ENCODE measurements at places on chromosomes 5 and 9. TPM values are rescaled to one million over a fixed set of nuclear protein-coding genes. Genes with fewer than 3 reads are reported as not detected.

PCDHA13 gene
- not detected for polyA plus RNA-seq

FOXD4L6 gene
- not detected for polyA plus RNA-seq

TAF11L5 gene
- not detected for polyA plus RNA-seq

DNA sequence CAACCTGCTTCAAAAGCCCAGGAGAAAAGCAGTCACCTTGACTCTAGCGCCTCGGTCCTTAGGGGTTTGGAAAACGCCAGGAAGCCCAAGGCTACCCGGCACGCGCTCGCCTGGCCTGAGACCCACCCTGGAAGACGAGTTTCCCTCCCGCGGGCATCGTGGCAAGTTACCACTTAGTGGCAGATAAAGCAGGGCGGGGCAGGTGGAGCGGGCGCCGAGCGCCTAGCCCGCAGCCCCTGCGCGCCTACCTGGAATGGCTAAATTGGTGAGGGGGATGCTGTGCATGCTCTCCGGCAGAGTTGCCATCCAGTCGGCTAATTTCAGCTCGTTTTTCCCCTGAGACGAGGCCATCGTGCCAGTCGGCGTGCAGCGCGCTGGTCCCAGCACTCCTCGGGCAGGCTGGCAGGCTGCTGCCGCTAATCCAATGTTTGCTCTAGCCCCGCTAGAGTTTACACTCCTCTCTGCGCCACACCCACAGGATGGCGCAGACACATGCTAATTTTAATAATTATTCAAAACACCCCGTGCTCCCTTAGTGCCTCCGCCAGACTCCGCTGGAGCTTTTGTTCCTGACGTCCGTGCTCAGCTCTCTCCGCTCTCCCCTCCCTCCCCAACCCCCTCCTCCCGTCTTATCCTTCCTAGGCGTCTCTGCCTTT, at the start of gene PLCXD3:
Gene PLCXD3 (minus strand): TSS at position 426 of the 656 bp plus-strand sequence. CDS start 75 bp downstream, at position 351.
- DNase-seq: no peak
- H3K36me3 ChIP-seq: no peaks in the 10 kb centered on the region
- H3K27ac ChIP-seq: no peak within 1 kb of the TSS
- no peaks in the 10 kb centered on the region for H3K4me1 ChIP-seq
- peaks cover 3% of the 10 kb centered on the region for H3K27me3 ChIP-seq

INSYN2B gene
- polyA plus RNA-seq: 0.17 TPM

- DNase-seq: no peak
- H3K4me1 ChIP-seq: no peaks in the 10 kb centered on the region
- no peak overlapping the region for H3K27ac ChIP-seq
- H3K4me3 ChIP-seq: no peak overlapping the region
- H3K36me3 ChIP-seq: no peaks in the 10 kb centered on the region
Observed at GRCh38 chr5:9850456-9850855, 220.3 kb upstream of the TAS2R1 start.

DNA sequence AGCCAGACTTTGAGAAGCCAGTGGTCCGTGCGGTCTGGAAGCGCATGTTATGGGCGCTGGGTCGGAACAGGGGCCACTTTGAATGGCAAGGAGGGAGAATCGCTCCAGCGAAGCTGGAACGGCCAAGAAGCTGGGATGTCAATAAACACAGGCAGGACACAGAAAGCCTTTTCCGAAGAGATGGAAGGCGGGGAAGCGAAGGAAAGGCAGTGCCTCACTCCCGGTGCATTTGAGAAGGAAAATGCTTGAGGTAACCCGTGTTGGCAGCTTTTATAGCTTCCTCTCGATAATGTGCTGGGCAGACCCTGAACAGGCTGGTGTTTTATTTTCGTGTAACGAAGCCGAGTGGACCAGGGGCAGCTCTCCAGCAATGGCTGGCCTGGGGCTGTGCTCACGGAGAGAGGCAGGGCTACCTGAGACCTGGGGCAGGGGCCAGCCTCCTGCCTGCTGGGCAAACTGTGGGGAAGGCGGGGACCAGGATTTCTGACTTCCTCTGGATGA, 84.2 kb upstream of the SPRY4 start:
- no peaks in the 10 kb centered on the region for H3K27me3 ChIP-seq
- H3K27ac ChIP-seq: no peak overlapping the region
- H3K4me1 ChIP-seq: no peaks in the 10 kb centered on the region
- H3K36me3 ChIP-seq: no peaks in the 10 kb centered on the region
- H3K4me3 ChIP-seq: no peak overlapping the region
- DNase-seq: no peak

PIP5K1B gene
- polyA plus RNA-seq: 4.1 TPM

GRXCR2 gene
- polyA plus RNA-seq: not detected

RNF208 gene
- polyA plus RNA-seq: not detected

- no peaks in the 10 kb centered on the region for H3K36me3 ChIP-seq
- H3K27ac ChIP-seq: no peak overlapping the region
- no peaks in the 10 kb centered on the region for H3K27me3 ChIP-seq
- no peak for DNase-seq
- no peak overlapping the region for H3K4me3 ChIP-seq
Observed at GRCh38 chr9:32339424-32339823, 45.0 kb upstream of the ACO1 start.

CARD9 gene
- polyA plus RNA-seq: 115 TPM

DNA sequence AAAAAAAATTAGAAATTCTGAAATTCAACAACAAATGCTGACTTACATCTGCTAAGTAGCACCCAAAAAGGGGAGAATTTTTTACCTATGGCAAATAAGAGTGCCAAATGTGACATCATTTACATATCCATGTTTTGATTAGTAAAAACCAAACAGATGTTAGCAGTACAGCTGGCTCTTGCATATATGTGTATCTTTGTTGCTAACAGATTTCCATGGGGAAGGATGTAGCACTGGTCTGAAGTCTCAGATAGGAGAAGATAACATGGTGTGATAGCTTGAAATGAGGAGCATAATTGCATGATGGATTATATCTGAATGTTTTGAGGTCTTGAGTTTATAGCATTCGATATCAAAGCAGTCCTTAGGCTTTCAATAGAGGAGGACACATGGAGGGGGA, 17.5 kb downstream of the PIK3R1 start:
- no peak overlapping the region for H3K4me3 ChIP-seq
- H3K27ac ChIP-seq: peak overlapping the region; percentile 12

TAF1L gene
- polyA plus RNA-seq: not detected

GRCh38 chr9:74846766-74847165, 41.0 kb downstream of the TRPM6 start:
- no peak for DNase-seq
- H3K27me3 ChIP-seq: no peaks in the 10 kb centered on the region
- H3K27ac ChIP-seq: no peak overlapping the region
- H3K4me1 ChIP-seq: no peaks in the 10 kb centered on the region
- H3K36me3 ChIP-seq: no peaks in the 10 kb centered on the region

- H3K27me3 ChIP-seq: no peaks in the 10 kb centered on the region
- no peak overlapping the region for H3K27ac ChIP-seq
- H3K4me1 ChIP-seq: peaks cover 26% of the 10 kb centered on the region
- no peak for DNase-seq
- no peaks in the 10 kb centered on the region for H3K36me3 ChIP-seq
Observed at GRCh38 chr9:33229359-33230114, 10.4 kb upstream of the SPINK4 start.

RAD17 gene
- 9.6 TPM for polyA plus RNA-seq

CNTNAP3 gene
- polyA plus RNA-seq: not detected

GRCh38 chr5:62326702-62327101, 20.7 kb downstream of the KIF2A start:
- no peak for DNase-seq
- H3K27me3 ChIP-seq: no peaks in the 10 kb centered on the region
- H3K4me3 ChIP-seq: no peak overlapping the region
- no peaks in the 10 kb centered on the region for H3K4me1 ChIP-seq
- H3K27ac ChIP-seq: no peak overlapping the region

DNA sequence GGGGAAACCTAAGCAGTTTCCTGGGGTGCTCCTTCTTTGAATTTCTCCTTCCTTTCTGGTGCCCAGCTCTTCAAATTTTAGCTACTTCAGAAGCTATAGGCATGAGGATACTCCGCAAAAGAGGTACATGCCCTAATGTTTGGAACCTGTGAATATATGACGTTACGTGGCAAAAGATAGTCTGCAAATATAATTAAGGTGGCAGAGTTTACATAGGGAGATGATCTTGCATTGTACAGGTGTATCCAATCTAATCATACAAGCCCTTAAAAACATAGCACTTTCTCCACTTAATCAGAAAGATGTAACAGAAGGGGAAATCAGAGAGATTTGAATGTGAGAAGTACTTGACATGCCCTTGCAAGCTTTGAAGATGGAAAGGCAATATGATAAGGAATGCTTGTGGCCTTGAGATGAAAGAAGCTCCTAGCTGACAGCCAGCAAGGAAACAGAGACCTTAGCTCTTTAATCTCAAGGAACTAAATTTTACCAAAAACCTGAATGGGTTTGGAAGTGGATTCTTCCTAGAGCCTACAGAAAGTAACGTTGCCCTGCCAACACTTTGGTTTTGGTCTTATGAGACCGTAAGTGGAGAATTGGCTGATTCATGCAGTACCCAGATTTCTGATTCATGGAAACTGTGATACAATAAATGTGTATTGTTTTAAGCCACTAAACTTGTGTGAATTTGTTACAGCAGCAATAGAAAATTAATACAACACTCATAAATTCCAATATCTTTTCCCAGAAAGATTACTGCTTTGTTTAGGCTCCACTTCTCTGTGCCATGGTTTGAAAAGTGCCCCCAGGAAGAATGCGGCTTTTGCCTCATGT, 268.4 kb downstream of the FAM170A start:
- no peak for DNase-seq
- H3K27me3 ChIP-seq: no peaks in the 10 kb centered on the region
- H3K27ac ChIP-seq: no peak overlapping the region
- no peak overlapping the region for H3K4me3 ChIP-seq
- no peaks in the 10 kb centered on the region for H3K36me3 ChIP-seq

- H3K36me3 ChIP-seq: no peaks in the 10 kb centered on the region
- DNase-seq: no peak
- H3K4me1 ChIP-seq: peaks cover 22% of the 10 kb centered on the region
- H3K27ac ChIP-seq: no peak overlapping the region
Observed at GRCh38 chr9:21255538-21256212, 15.9 kb upstream of the IFNA14 start.

SYNPO gene
- polyA plus RNA-seq: not detected

ELAVL2 gene
- polyA plus RNA-seq: not detected

DNA sequence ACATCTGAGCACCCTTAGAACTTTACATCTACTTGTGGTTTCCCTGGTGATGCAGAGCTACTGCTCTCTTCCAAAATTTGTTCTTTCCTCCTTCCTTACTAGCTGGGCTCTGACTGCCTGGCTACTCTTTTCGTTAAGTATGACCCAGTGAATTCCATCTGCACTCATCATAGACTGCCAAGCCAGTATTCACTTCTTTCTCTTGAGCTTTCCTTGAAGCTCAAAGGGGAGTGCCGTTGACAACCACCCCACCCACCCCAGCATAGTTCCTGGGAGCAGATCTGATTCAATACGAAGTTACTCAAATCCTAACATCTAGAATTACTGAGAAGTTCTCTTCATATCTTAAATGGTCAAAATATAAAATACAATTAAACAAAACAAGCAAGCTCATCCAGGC, 190.5 kb downstream of the ADAMTS12 start:
- no peaks in the 10 kb centered on the region for H3K27me3 ChIP-seq
- H3K27ac ChIP-seq: no peak overlapping the region
- no peaks in the 10 kb centered on the region for H3K4me1 ChIP-seq
- H3K36me3 ChIP-seq: no peaks in the 10 kb centered on the region
- no peak overlapping the region for H3K4me3 ChIP-seq

NIPBL gene
- polyA plus RNA-seq: 6.6 TPM

GARIN3 gene
- polyA plus RNA-seq: not detected

GRCh38 chr5:151068433-151069197, 12.2 kb downstream of the TNIP1 start:
- H3K27me3 ChIP-seq: no peaks in the 10 kb centered on the region
- H3K27ac ChIP-seq: peak overlapping the region; percentile 12
- H3K4me3 ChIP-seq: no peak overlapping the region
- peaks cover 23% of the 10 kb centered on the region for H3K36me3 ChIP-seq
- DNase-seq: no peak

GRCh38 chr9:104028827-104029226, 65.3 kb upstream of the SMC2 start:
- H3K27me3 ChIP-seq: no peaks in the 10 kb centered on the region
- H3K4me3 ChIP-seq: no peak overlapping the region
- H3K4me1 ChIP-seq: no peaks in the 10 kb centered on the region
- no peak overlapping the region for H3K27ac ChIP-seq
- no peaks in the 10 kb centered on the region for H3K36me3 ChIP-seq
- DNase-seq: no peak

- H3K4me1 ChIP-seq: no peaks in the 10 kb centered on the region
- H3K4me3 ChIP-seq: no peak overlapping the region
- H3K27ac ChIP-seq: no peak overlapping the region
- no peak for DNase-seq
Observed at GRCh38 chr5:27708534-27708933, 670.1 kb upstream of the CDH9 start.

FLT4 gene
- not detected for polyA plus RNA-seq

IFNK gene
- polyA plus RNA-seq: not detected

ABLIM3 gene
- 0.22 TPM for polyA plus RNA-seq

ADAMTSL2 gene
- not detected for polyA plus RNA-seq

CER1 gene
- polyA plus RNA-seq: not detected

DNA sequence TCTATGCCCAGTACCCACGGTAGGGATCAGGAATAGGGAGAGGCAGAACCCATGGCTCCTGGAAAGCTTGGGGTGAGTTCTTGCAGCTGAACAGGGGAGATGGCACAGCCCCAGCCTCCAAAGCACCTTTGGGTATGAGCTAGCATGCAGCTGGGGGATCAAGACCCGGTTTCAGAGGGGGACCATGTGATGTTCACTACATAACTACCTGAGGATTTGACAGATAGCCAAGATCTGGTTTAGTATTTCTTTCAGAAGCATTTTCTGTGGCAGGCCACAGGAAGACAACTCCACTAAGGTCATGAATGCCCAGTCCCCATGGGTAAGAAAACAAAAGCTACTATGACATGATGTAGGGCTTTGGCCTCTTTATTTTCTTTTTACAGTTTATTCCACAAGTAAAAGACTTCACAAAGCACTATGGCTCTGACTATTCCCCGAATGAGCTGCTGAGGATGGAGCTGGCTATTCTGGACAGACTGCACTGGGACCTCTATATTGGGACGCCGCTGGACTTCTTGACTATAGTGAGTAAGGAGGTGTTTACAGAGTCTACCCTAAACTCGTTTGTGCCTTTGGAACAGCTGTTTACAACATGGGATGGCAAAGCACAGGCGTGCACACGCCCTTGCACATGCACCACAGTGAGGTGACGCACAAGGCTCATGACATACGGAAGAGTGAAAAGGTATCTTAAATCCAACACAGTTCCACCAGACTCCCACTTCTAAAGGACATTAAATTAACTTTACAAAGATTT, 3.4 kb downstream of the CCNI2 start:
- H3K27me3 ChIP-seq: peaks cover 33% of the 10 kb centered on the region
- H3K27ac ChIP-seq: no peak overlapping the region
- H3K4me3 ChIP-seq: no peak overlapping the region
- no peak for DNase-seq
- H3K36me3 ChIP-seq: no peaks in the 10 kb centered on the region
- H3K4me1 ChIP-seq: peaks cover 12% of the 10 kb centered on the region

ZDHHC11 gene
- not detected for polyA plus RNA-seq
